Kidney capillary endothelial cell (primary cell): ENCODE measurements at places on chromosomes 13 and 19.
A peak's percentile ranks its signal among the peaks of the same experiment; 100 is the strongest.

- DNase-seq: peak; percentile 27
Measured at GRCh38 chr13:99501848-99502301, 603 bp downstream of the TM9SF2 start.

DNA sequence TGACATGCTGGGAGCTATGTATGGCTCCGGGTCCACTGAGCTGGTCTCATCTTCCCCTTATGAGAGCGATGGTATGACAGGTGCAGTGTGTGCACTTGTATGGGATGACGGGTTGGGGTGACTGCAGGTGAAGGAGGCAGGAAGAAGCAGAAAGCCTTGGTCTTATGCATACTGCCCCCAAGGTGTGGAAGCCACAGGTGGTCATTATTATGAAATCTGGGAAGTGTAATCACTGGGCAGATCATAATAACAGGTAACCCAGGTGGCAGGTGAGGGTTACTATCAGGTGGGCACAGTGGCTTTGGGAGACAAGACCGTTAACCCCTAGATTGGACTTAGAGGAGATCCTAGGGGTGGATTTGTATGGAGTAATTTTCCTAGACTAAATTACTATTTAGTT, 118.0 kb downstream of the RFC3 start:
- DNase-seq: no peak

GRCh38 chr13:64556376-64556775, 2673.8 kb downstream of the PCDH9 start:
- no peak for DNase-seq

- DNase-seq: no peak
Measured at GRCh38 chr19:17327654-17328516, 6.8 kb downstream of the ANO8 start.

DNA sequence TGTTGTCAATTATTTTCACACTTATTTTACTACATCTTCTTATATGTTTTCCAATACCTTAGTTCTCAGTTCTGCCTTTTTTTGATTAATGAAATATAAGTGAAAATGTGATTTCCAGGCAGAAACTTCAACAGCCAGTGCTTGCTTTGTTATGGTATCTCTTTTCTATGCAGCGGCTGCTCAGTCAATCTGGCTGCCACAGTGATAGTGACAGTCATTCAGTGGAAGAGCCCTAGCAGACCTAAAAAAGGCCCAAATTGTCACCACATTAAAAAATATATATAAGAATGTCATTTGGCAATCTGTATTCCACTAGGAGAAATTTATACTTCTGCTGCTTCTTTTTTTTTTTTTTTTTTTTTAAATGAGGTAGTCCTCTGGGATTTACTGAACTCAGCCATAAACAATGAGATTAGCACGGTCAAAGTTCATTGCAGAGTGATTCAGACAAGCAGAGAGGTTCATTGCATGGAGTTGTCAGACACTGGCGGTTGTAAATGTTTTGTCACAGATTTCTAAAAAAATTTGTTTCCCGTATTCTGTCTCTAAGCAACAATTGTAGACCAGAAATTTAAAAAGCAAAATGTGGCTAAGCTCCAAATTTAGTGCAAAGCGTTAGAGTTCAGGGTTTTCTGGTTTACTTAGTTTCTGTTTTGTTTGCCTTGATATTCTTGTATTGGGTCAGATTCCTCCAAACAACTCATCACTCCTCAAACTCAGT, 94.7 kb upstream of the PRR20A start:
- DNase-seq: no peak

- no peak for DNase-seq
Measured at GRCh38 chr19:30338878-30339623, 33.1 kb upstream of the ZNF536 start.

- DNase-seq: no peak
Measured at GRCh38 chr19:46388311-46389095, 24.9 kb downstream of the CCDC8 start.

- DNase-seq: no peak
Measured at GRCh38 chr13:30762643-30763042, 27.3 kb downstream of the ALOX5AP start.

DNA sequence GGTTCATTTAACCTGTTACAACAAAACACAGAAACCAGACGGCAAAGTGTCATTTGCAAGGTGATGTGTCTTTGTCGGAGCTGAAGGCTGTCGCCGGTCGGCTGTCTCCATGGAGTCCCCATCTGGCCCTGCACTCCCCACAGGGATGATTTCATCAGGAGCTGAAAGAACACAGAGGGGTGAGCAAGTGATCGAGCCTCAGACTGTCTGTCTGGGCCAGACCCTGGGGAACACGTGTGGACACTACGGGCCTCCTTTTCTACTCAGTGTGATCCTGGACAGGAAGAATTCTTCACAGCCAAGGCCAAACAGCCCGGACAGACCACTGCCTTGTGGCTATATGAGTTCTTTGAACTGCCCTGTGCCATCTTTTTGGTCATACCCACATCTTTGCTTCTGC, 85.1 kb downstream of the RNASEH2B start:
- DNase-seq: no peak

DNA sequence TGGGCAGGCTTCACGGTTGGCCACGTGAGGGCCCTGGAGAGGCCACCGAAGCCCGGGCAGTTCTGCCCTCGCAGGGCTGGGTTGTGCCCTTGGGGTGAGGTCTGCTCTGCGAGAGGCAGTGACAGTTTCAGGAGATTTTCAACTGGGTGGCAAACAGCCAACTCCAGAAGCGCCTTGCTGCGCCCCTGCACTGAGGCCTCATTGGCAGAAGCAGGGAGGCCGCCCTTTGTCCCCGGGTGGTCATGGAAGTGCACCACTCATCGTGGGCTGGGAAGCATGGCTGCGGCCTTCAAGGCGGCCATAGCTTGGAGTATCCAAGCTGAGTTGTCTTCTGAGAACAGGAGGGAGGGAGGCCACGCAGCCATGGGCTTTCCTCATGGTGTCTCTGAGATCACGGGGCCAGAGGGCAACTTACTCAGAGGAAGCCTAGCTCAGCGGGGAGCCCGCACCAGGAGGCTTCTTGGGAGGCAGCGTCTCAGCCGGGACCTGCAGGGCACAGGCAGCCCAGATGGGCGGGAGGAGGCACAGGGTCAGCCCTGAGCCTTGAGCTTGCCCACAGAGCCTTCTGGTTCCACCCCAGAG, 14.8 kb downstream of the PLEKHJ1 start:
- DNase-seq: no peak

GRCh38 chr13:20482275-20482761, 43.3 kb downstream of the CRYL1 start:
- no peak for DNase-seq
